PC-9 (cell line): ENCODE measurements at places on chromosomes 13 and 19. TPM values are rescaled to one million over a fixed set of nuclear protein-coding genes. Genes with fewer than 3 reads are reported as not detected.

GRCh38 chr13:44801990-44802389 lies 187.3 kb downstream of the NUFIP1 start:
- DNase-seq = peak; percentile 60

GRCh38 chr13:76903544-76904162 lies 17.4 kb upstream of the KCTD12 start:
- peak; percentile 42 for DNase-seq

DNA sequence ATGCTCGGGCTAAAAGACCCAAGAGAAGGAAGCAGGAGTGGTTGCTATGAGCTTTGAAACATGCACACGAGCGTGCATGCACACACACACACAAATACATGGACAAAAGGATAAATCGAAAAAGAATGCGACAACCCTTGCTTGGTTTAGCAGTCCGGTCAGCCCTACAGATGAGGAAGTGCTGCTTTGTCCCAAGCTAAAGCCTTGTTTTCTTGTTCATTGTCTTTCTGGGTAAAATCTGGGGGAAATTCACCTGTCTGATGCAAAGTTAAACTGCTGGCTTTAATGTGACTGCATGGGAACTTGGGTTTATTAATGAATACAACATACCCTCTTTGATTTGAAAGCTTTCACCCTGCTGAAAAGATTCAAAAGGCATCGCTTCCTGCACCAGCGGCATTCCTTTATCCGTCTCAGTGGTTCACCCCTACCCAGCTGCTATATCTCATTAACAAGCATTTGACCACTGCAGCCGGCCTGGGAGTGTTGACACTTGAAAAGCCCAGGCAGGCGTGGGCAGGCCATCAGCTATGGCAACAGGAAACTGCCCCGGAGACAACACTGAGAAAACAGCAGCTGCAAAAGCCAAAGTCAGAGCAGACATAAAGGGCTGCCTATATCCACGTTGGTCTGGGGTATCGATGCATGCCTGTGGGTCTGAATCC lies 301.7 kb downstream of the NDFIP2 start:
- no peak for DNase-seq

- no peak for DNase-seq
Observed at GRCh38 chr13:55302568-55302967, 1838.2 kb upstream of the PRR20A start.

GRCh38 chr13:42574011-42574410 lies at the start of gene TNFSF11:
Gene TNFSF11 (plus strand): TSS chr13:42574152. CDS start chr13:42574304, 152 bp downstream.
- DNase-seq = no peak

- DNase-seq = no peak
Observed at GRCh38 chr19:18299654-18300053, 18.2 kb upstream of the JUND start.

GRCh38 chr13:43749503-43749902 lies 37.3 kb downstream of the ENOX1 start:
- no peak for DNase-seq

Gene GPC5
- not detected in 2 replicates for total RNA-seq

Gene GRIN2D
- total RNA-seq = 3.2 and 3.8 TPM in 2 replicates

Gene CBARP
- 1.8 and 1.9 TPM in 2 replicates for total RNA-seq

Gene GARIN5B
- 0.11 TPM in 1 of 2 replicates, not detected in the other for total RNA-seq

Gene RNF225
- 0.61 and 0.68 TPM in 2 replicates for total RNA-seq
